Mammary epithelial cell (primary cell): ENCODE measurements at places on chromosomes 6 and 20. TPM values are rescaled to one million over a fixed set of nuclear protein-coding genes. Genes with fewer than 3 reads are reported as not detected.

Gene KCTD20
- polyA plus RNA-seq = 12.8 TPM

Gene KIAA1755
- 0.41 TPM for polyA plus RNA-seq

Gene GHRH
- not detected for polyA plus RNA-seq

- DNase-seq = no peak
These were observed 201.7 kb downstream of the CLIC5 start for GRCh38 chr6:45813943-45814342.

GRCh38 chr20:60512443-60512842, 554.2 kb downstream of the CDH26 start:
- peak; percentile 72 for DNase-seq

DNA sequence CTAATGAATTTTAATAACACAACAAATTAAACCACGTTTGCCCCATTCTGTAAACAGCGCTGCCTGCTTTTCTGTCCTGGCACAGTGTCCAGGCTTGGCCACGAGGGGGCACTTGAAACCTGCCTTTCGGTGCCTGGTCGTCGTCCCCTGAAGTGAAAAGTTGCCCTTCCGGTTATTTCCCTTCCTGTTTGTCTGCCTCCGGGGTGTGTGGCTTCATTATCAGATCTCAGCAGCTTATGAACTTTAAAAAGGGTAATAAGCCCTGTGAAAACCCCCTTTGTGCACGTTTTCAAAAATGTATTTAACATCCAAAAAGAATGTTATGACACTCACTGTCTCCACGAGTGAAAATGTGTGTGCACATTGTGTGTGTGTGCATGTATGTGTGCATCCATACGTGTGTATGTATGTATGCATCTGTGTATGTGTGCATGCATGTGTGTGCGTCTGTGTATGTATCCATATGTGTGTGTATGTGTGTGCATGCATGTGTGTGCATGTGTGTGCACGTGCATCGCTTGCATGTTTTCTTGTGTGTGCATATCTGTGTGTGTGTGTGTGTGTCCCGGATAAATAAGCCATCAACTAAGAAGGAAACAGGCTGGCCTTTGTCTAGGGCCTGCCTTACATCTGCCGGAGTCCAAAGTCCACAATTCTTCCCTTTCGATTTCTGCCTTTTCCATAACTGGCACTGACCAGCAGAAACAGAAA, 358.4 kb downstream of the THBS2 start:
- DNase-seq = peak; percentile 64

DNA sequence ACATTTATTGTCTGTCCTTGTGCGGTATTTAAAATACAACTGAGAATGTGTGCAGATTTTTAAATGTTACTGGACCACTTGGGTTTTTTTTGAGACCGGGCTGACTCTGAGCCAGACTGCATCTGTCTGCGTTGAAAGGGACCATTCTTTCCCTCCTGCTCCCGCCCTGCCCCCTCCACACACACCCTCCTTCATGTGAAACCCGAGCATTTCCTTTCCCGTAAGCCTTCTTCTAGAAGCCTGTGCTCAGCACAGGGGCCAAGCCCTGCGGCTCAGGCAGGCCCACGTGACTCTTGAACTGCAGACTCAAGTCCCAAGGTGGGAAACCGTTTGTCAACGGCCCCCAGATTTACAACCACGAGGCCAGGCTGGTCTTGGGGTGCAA, 82.7 kb upstream of the FOXC1 start:
- DNase-seq = peak; percentile 32

DNA sequence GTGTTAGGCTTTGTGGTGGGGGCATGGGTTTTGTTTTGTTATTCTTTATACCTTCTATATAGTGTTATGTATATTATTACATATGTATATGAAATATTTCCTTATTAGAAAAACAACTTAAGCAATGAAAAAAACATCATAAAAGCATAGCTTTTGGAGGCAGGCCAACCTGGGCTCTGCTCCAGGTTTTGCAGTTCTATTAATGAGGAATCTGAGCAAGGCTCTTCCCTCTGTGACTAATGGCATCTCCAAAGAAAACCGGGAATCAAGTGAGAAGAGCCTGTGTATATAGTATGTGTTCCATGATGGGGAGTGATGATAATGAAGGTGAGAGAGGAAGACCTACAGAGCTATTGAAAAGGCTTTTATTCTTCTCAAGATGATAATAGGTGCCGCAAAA, 291.1 kb downstream of the CLIC5 start:
- peak; percentile 72 for DNase-seq
